ENCODE measurements at places on chromosomes 1 and 21.
A peak's percentile ranks its signal among the peaks of the same experiment; 100 is the strongest.

DNA sequence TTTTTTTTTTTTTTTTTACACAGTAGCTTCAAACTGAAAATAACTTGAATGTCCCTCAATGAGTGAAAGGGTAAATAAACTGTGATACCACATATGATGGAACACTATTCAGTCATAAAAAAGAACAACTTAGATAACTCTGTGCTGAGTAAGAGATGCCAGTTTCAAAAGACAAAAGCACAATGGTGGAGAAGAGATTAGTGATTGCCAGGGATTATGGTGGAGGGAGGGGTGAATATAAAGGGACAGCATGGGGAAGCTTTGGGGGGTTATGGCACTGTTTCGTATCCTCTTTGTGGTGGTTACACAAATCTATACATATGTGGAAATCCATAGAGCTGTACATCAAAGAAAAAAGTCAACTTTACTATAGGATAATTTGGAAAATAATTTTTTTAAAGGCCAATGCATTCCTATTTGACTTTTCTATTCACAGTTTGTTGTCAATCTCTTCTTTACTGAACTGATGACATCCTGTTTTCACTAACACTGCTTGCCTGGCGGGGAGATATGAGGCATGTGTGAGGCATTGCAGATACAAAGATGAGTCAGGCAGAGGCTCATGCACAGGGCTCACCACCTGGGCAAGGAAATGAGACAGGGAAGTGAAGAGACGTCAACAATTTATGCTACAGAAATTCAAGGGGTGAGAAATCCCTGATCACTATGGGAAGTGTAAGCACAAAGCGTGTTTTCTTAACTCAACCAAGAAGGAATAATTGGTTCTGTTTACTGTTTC, 302.7 kb downstream of the DUSP10 start:
- DNase-seq = peak; percentile 22

- peak; percentile 20 for DNase-seq
These were observed 23.4 kb upstream of the TSPAN2 start for GRCh38 chr1:115112496-115113375.

GRCh38 chr1:210124736-210125135, 107.9 kb upstream of the SERTAD4 start:
- no peak for DNase-seq

DNA sequence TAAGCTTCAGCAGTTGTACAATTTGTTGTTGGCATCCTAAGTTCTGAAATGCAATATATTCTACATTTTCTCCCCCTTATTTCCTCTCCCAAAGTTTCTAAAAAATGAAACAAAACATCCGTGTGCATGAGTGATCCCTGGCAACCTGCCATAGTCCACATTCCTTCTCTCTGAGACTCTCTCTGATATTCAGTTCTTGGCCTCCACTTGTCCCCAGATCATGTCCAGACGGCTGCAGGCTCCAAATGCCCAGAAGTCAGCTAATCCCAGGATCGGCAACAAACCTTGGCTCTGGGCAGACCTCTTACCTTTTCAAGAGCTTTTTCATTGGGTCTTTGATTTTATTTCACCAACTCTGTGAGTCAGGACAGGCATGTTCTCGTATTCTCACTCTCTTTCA, 187.8 kb downstream of the ETS2 start:
- no peak for DNase-seq

- no peak for DNase-seq
These were observed 497.9 kb upstream of the NEGR1 start for GRCh38 chr1:72780212-72780611.

DNA sequence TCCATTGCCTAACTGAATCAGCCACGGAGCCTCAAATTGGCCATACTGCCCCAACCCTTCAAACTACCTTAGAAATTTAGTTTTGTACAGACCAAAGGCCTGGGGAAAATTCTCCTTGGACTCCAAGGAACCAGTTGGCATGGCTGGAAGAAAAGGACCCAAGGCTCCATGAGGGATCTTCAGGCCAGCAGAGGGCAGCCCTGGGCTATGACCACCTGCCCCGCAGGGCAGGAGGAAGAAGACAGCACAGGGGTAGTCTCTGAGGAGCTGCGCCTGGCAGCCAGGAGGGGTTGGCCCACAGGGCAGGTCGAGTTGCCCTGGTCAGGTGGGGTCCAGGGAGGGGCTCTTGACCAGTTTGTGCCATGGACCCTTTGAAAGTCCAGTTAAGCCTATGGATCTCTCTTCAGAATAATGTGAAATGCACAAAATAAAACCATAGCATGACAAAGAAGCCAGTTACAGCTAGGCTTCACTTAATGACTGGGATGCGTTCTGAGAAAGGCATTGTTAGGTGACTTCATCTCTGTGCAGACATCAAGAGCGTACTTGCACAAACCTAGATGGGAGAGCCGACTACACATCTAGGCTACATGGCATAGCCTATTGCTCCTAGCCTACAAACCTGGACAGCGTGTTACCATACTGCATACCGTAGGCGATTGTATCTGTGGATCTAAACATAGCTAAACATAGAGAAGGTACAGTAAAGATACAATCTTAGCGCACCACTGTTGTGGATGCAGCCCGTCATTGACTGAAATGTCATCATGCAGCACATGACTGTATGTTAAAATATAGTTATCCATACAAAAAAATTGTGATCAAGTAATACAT, 26.1 kb downstream of the CACNA1S start:
- peak; percentile 11 for DNase-seq

- no peak for DNase-seq
These were observed 16.8 kb downstream of the TRPM2 start for GRCh38 chr21:44370027-44370735.

DNA sequence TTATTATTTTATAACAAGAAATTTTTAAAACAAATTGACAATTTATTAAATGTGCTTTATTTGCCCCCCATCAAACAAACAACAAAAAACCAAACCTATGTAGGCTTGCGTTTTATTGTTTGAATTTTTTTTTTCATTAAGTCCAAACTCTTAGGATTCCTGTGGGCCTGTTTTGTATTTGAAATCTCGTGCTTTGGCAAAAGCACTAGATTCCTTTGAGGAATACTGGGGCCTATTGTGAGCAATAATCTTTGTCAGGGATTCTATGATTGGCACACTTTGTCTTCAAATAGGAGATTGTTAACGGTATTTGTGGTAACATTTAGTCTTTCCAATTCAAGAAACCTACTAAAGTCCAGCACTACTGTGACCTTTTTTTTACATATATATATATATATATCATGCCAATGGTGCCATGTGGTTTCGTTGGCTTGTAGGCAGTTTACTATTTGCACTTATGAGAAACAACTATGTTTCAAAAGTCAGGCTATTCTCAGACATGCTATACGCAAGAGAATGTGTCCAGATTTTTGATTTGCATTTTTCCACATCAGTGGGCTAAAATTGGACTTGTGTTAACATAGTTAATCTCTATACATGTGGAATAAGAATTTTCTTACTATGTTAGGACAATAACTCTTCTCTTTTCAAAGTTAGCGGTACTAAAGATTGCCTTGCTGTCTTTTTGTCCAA, 70.4 kb upstream of the GREM2 start:
- no peak for DNase-seq

DNA sequence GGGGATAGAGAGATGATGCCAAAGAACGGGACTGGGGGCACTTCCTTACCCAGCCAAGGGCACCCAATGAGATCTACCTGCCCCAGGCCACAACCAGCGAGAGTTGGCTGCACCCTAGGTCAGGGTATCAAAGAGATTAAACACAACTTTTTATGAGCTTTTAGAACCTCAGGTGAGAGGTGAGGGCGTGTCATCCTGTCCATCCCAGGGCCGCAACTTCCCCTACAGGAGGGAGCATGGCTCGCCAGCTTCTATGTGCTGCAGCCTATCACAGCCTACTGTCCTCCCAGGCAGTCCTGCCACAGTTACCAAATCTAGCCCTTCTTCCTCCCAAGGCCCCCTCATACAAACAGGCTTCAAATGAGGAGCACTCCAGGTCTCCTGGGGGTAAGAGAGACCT, 12.9 kb downstream of the TMEM9 start:
- no peak for DNase-seq

DNA sequence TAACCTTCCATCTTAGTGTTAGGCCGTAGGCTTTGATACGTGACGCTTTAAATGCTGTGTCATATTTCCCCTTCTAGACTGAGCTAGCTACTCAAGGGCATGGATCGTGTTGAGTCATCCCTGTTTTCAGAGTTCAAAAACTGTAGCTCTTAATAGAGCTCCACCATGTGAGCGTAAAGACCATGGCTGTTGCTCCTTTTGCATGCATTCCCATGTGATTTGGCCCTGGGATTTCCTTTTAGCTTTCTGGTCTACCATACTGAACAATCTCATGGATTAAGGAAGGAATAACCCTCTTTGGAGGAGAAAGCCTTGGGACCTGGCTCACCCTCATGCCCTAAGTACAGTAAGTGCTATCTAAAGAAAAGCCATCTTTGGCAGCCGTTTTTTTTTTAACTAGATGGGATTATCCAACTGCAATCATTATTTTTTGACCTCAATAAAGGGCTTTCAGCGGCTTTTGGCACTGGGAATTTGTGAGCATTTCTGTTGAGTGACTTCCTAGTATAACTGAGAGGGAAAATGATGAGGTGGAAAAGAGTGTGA, 76.6 kb downstream of the PLPP3 start:
- no peak for DNase-seq

DNA sequence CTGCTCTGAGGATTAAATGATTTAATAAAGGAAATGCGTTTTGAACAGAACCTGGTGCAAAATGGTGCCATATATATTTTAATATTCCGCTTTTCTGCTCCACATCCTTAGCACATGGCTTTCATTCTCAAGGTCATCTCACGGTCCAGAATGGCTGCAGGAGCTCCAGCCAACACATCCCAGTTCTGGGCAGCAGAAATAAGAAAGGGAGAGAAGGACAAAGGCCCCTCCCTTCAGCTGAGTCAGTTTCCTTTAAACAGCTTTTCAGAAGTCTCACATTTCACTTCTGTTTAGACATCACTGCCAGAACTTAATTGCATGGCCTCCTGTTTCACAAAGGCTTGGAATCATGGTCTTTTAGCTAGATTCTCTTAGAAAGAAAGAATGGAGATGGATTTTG, 75.2 kb upstream of the LRRN2 start:
- DNase-seq = no peak

- DNase-seq = no peak
These were observed 14.5 kb downstream of the RGS4 start for GRCh38 chr1:163083690-163084089.

DNA sequence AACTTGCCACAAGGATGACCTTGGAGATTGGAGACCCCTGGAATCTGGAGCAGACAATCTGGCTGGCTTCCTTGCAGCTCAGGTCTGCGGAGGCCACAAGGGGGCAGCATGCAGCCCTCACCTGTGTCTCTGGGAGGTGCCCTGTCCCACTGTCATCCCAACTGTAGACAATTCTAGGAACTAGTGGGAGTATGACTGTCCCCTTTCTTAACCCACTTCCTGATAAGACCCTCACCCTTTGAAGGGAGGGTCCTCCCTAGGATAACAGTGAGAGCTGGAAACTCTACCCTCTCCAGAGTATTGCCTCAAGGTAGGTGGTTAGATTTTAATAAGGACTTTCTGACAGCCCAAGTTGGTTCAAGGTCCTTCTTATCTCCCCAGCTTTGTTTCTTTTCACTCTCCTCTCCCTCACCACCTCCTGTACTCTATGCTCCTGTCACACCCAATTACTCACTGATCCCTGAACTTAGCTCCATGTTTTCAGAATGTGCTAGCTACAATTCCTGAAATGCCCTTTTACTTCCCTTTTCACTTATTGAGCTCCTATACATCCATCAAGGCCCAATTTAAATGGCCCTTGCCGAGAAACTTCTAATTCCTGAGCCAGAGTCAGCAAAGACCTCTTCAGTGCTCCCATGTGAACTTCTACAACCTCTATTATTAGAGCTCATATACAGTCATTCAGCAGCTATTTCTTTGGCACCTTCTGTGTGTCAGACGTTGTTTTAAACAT, 9.2 kb upstream of the KCNQ4 start:
- DNase-seq = peak; percentile 13

GRCh38 chr21:33308586-33309490, 15.9 kb upstream of the IFNAR1 start:
- no peak for DNase-seq

DNA sequence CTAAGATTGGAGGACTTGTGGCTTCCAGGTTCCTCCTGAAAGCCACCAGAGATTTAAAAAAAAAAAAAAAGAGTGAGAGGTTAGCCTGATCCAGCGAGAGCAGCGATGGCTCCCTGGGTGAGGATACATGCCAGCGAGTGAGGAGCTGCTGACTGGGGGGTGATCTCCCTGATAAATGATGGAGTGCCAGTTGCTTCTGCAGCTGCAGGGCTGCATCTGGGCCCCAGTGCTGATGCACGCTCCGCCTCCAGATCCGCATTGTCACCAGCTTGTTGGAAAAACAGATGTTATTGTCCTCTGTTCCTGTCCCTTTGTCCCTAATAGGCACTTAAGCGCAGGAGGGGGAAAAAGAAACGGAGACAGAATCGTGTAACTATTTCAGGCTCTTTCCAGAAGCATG, 28.6 kb downstream of the UBIAD1 start:
- DNase-seq = no peak
